Activated T-cell treated with anti-CD3 and anti-CD28 coated beads, Interleukin-2, amount 50 U/mL, for 72 hours (primary cell): ENCODE measurements at places on chromosomes 5 and 9.

DNA sequence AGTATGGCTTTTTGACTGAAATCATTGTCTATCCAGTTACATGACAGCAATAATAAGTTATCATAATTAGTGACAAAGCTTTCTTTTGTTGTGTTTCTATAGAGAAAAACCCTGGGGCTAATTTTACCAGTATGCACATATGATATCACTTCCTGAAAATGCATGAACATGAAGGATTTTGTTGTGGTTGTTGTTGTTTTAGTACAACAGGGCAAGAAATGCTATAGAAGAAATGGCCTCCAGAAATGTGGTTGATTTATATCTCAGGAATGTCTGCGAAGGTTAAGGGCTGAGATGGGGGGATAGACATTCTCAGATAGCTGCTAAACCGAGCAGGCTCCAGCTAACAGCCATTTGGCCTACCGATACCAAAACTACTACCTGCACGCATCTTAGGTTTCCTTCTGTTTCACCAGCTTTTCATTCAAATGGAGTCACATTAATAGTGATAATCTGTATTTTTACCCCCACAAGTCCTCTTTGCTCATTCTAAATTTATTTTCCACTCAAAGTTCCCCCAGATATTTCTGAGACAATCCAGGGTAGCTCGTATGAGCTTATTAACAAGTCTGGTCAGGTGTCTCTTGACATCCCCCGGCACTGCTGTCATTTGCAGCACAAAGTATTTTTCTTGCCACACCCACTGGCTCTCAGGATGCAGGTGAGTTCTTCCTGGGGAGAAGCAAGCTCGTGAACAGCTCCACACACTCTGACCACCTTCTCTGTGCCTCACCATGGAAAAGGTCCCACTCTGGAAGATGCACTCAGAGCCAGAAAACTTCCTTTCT lies 232.4 kb upstream of the GAS1 start:
- DNase-seq: no peak

DNA sequence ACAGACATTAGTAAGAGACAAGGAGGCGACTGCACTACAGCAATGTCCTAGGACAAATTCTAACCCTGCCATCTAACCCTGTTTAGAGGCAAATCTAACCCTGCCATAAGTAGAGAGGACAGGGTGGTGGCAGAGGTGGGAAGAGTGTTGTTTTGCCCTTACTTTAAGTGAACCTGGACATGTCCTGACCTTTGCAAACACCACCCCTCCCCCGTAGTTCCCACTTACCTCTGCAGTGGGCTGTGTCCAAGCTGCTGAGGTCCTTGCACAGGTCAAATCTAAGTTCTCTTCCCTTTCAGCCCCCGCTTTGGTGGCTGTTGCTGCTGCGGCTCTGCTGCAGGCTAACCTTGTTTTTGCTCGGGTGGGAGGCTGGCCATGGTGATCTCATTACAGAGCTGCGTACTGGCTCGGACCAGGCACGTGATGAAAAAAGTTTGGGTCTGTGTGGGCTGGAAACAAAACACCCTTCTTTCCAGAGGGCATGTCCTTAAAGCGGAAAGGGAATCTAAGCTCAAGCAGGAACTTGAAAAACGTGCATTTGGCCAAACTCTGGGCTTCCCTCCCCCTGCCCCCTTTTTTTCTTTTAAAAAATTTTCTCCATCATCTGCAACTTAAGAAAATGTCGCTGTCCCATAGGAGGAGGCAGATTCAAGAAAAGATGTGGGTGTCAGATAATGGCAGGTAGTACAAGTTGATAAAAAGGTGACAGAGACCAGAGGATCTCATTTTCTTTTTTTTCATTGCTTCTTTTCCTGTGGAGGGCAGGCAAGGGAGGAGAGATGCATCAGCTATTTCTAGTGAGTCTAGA lies at the start of gene FAXDC2:
TSS of gene FAXDC2 (minus strand) at position 349 of the 808 bp plus-strand sequence. CDS start 12,425 bp downstream, outside the sequence.
- no peak for DNase-seq

DNA sequence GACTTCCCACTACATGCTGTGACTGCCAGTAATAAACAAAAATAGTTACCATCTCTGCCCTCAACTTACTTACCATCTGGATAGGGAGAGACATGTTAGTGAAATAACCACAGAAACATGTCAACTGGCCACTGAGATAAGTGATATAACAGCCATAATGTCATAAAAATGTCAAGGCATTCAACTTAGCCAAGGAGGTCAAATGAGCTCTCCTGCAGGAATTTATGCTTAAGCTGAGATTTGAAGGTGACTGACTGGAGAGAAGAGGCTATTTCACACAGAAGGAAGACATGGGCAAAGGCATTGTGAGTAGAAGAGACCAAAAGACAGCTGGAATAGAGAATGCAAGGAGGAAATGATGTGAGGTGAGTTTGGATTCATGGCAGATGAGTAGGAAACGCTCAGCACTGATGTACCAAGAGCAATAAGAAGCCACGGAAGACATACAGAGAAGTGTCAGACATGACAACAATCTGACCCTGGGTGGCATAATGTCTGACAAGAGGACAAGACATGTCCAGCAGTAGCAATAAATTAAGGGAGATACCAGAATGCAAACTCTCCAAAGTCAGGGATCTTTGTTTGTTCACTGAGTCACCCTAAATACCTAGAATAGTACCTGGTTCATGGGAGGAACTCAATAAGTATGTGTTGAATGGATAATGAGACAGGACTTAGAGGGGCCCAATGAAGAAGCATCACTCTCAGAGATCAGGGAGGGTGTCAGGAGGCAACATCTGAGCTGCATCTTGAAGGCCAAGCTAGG lies 318.8 kb downstream of the ACTL7B start:
- no peak for DNase-seq

GRCh38 chr9:15785584-15785983 lies 232.7 kb downstream of the CCDC171 start:
- no peak for DNase-seq

DNA sequence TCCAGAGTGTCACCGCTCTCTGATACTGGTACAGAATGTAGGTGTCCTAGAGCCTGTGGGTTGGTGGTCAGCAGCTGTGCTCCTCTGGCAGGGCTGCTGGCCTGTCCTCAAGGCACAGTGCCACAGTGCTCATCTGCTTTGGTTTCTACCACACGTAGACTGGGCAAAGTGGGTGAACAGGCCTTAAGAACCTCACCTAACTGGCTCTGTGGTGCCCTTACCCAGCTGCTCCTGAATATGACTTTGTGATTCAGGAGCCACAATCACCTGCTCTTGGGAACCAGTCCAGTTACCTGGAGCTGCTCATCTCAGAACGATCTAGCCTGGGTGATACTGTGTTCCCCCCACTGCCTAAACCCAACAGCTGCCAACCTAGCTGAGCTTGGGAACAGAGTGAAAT lies 6.4 kb downstream of the NOP16 start:
- no peak for DNase-seq

- DNase-seq: no peak
These were observed 101.6 kb upstream of the BASP1 start for GRCh38 chr5:17115855-17116254.

DNA sequence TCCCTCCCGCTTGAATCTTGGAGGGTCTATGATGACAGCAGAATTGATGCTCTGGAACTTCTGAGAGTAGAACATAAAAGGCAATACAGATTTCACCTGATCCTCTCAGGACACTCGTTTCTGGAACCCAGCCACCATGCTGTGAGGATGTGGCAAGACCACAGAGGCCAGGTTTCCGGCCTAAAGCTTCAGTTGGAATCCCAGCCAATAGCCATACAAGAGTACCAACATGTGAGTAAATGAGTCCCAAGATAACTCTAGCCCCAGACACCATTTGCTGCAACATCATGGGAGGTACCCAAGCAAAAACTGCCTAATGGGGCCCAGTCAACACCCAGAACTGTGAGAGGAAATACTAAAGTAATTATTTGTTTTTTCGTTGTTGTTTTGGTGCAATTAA lies 65.7 kb upstream of the MARCHF11 start:
- DNase-seq: no peak
